ENCODE measurements at places on chromosomes 12 and 14.
A peak's percentile ranks its signal among the peaks of the same experiment; 100 is the strongest.

DNA sequence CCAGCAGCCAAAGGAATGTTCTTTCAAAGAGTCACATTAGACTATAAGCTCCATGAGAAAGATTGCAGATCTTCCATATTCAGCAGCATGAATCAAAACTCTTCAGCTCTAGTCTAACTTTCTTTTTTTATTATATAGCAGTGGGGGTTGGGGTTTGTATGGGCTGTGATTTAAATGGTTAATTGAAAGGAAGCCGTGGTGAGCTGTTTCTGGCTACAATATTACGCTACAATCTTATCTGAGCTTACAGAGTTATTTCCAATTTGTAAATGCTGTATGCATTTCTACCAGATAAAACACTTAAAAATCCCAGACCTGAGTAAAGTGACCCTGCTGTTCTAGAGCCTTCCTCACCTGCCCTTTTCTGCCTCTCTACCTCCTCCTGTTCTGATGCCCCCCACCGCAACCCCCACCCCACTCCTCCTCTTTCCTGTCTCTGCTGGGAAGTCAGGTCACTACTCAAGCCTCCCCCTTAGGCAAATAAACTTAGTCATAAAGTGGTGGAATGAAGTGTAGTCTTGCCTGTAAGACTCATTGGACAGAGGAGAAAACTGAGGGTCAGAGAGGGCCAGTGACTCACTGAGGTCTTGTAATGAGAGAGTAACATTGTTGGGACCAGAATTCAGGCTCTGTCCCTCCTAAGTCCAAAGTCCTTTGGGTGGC, 1089.5 kb downstream of the BCL11B start:
- no peak for DNase-seq

DNA sequence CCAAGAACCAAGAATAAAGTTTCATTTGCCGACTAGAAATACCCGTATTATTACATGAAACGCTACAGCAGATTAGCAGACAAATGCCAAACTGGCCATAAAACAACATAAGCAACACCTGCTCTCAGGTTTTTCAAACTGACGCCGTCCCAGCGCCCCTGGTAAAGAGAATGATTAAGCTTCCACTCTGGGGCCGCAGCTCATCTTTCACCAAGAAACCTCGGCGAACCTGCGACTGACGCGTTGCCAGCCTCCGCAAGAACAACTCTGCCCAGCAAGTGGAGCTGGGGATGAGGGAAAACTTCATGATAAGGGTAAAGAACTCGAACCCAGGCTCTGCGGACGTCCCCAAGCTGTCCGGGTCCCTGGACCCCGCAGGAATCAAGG, 530 bp downstream of the ARL1 start:
- DNase-seq, result no peak

- no peak for DNase-seq
Observed at GRCh38 chr12:2925322-2925995, 33.7 kb upstream of the TEAD4 start.

GRCh38 chr12:130394906-130395305, 57.2 kb downstream of the PIWIL1 start:
- DNase-seq, result no peak

- DNase-seq, result peak; percentile 22
Observed at GRCh38 chr14:36647824-36648753, 13.6 kb upstream of the PAX9 start.

GRCh38 chr12:3697311-3697870, 55.5 kb downstream of the CRACR2A start:
- no peak for DNase-seq

DNA sequence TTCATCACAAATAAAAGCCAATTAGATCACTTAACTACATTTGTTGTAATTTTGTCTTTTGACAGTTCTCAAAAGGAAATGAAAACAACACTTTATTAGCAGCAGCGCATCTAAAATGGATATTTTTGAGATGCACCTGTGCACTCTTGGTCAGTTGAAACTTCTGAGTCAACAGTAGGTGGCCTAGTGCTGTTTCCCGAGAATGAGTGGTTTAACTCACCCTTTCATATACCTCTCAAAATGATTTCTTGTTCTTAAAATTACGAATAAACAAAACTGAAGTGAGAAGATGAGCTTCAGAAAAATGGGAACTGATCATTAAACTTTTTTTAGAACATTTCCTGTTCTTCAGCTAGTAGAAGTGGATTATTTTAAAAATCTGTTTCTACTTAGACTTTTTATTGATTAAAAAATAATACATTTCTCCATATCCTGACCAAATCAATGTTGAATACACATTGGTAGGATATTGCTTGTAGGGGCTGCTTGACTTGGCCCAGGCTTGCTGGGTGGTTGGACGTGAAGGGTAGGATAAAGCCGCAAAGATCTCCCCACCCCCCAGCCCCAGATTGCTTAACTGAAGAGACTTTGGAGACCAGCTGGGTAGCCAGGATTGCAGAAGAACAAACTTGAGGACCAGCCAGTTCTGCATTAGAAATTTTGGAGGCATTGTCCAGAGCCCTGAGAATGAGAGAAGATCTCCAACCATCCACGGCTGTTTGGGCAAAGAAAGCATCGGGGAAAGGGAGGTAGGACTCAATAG, 22.3 kb upstream of the STK38L start:
- peak; percentile 68 for DNase-seq

DNA sequence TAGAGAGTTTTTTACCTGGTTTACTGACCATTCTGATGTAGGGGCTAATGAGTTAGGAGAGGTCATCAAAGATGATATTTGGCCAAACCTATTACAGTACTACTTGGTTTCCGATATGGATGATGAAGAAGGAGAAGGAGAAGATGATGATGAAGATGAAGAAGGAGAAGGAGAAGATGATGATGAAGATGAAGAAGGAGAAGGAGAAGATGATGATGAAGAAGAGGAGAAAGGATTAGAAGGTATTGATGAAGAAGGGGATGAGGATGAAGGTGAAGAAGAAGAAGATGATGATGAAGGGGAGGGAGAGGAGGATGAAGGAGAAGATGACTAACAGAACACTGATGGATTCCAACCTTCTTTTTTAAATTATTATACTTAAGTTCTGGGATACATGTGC, 196.6 kb downstream of the TMX1 start:
- no peak for DNase-seq

DNA sequence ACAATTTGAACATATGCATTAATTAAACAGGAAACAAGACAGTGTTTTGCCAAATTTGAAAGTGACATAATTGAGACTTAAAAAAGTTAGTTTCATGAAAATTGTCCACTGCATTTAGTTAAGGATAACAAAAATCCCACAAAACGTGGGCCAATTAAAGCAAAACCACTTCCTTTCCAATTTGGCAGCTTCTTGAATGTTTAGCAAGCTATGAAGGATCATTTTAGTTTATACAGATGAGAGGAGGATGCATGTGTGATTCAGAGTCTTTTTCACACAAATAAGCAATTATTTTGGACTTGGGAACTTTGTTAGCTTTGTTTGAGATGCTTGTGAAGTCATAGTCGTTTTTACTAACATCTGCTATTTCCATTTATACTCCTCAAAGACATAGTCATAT, 109.6 kb downstream of the ATXN7L3B start:
- DNase-seq, result no peak

- DNase-seq, result no peak
Observed at GRCh38 chr12:113083863-113084435, 27.4 kb downstream of the DTX1 start.

GRCh38 chr14:73713803-73714655, at the start of gene PNMA1:
PNMA1 (minus strand) TSS chr14:73714384; CDS start chr14:73713639, 745 bp downstream.
- no peak for DNase-seq

DNA sequence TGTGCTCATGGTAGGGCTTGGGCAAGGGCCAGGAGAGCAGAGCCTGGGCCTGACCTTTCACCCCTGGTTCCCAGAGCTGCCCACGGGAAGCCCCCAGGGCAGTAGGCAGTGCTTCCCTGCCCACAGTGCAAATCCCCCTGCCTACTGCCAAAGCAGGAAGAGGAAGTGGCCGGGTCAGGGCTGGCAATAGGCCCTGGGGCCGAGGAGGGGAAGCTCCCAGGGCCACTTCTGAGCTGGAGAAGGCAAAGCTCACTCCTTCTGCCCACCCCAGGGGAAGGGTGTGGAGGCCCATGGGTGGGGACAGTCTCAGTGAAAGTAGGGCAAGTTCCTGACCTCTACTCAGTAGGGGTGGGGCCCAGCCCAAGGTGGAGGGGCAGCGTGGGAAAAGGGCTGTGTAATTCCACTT, 5.4 kb upstream of the NR4A1 start:
- DNase-seq, result no peak

DNA sequence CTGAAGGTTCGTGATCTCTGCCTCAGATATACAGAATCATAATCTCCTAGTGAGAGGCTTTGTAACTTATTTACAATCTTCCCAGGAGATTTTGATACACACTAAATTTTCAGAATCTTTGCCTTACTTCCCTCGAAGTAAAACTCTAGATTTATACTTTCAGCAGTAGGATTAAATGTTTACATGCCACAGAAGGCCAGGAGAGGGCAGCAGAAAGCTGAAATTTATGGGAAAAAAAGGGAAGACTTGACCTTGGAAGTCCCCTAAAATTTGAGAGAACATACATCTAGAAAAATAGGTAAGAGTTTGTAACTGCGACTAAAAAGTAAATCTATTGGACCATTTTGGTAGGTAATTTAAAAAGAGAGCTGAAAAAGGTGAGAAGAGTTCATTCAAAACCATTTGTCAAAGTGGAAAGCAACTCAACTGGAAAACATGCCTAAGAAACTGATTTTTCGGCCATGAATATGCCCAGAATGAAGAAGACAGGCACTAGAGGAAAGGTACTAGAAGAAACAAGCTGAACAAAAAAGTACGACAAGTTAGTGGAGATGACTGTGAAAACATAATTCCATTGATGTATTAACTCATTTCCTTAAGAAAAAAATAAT, 242.0 kb upstream of the MDGA2 start:
- DNase-seq, result peak; percentile 7

DNA sequence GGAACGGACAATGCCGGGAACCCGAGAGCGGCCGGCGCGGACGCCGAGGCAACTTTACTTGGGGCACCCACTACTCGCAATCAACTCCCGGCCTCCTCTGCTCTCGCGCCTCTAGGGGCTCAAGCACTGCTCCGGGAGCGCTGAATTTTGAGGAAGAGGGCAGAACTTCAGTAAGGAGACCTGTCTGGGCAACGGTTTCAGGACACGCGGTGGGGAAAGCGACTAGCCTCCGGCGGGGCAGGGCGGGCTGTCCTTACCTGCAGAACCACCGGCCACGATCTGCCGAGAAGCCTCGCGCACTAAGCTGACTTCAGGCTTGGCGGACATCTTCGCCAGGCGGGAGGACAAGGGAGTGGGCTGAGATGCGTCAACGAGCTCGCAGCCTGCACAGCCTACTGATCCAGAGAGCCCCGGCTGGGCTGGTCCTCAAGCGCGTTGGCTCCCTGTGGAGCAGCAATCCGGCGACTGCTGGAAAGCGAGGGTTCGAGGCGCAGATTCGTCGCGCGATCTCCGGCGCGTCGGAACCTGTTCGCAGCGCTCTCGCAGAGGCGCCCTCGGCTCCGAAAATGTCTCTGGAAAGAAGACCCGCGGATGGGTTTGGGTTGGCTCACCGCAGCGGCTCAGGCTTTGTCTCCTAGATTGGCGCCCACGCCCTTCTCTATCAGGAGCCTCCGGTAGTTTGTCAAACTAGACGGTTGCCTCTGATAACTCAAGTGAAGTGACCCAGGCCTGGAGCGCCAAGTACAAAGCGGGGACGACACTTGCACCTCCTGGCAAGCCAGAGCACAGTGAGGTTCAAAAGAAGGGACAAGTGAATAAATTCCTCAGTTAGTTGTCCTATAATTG, at the start of gene SLC25A21:
TSS of gene SLC25A21 (minus strand) at position 583 of the 846 bp plus-strand sequence.
- DNase-seq, result no peak

- peak; percentile 94 for DNase-seq
Observed at GRCh38 chr12:68784015-68784414, 24.0 kb upstream of the MDM2 start.

DNA sequence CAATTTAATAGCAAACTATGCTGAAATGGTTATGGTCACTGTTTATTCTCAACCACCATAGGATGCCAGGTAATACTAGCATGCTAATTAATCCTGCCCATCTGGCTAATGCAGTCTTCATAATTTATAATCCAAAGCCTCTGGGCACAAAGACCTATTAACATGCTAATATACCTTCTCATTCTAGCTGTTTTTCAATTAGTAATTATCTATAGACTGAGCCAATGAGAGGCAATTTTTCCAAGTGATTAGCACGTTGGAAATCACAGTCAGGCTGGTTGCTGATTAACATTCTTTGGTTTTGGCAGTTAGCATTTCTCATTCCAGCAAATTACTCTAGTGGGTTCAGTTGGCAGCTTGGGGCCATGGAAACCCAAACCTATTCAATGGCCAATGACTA, 357.2 kb downstream of the SEC23A start:
- DNase-seq, result no peak

DNA sequence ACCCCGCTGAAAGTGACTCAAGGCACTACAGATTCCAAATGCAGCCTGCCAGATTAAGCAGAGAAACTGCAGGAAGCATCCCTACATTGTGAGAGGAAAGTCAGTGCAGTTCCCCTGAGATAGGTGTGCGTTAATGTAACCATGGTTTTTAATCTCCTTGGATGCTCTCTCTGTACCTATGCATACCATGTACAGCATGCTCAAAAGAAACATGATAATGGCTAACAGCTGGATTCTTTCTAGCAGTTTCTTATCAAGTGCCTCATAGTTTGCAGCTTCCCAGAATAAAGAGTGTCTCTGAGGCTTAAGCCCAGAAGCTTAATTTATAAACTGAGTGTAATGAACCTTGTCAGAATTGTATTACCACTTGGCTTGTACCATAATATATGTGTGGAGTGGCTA, 17.1 kb upstream of the MDM1 start:
- DNase-seq, result no peak

Data from HL-60 (cell line).